Breast epithelium (tissue), 4 donors: ENCODE measurements at places on chromosomes 1 and 21. TPM values are rescaled to one million over a fixed set of nuclear protein-coding genes. Genes with fewer than 3 reads are reported as not detected.

DNM3 gene
- 6.6 TPM for total RNA-seq

ZNF683 gene
- not detected for total RNA-seq

VSIG8 gene
- total RNA-seq = 0.16 TPM

KCNK1 gene
- 0.96 TPM for total RNA-seq

C1QTNF12 gene
- 2.0 TPM for total RNA-seq

CD5L gene
- total RNA-seq = not detected

GPR52 gene
- 2.3 TPM for total RNA-seq

RSPH1 gene
- 2.3 TPM for total RNA-seq

TNNT2 gene
- 1.3 TPM for total RNA-seq

MANEAL gene
- 2.9 TPM for total RNA-seq

RXFP4 gene
- not detected for total RNA-seq

LRRC38 gene
- total RNA-seq = 0.15 TPM

AADACL3 gene
- total RNA-seq = not detected

CTSS gene
- 218 TPM for total RNA-seq

CLCA4 gene
- total RNA-seq = 15.1 TPM

CIART gene
- 7.4 TPM for total RNA-seq

BMP8B gene
- 0.59 TPM for total RNA-seq

PLEKHN1 gene
- total RNA-seq = 2.8 TPM

HAO2 gene
- not detected for total RNA-seq

OR2L8 gene
- total RNA-seq = not detected

C1orf87 gene
- total RNA-seq = not detected

CAPN8 gene
- total RNA-seq = 0.32 TPM

PLA2G2C gene
- 0.33 TPM for total RNA-seq

DNAJC28 gene
- 2.0 TPM for total RNA-seq

NHLH1 gene
- 0.15 TPM for total RNA-seq
